ENCODE measurements at places on chromosomes 4 and X.

GRCh38 chr4:75494563-75494962 is 19.6 kb downstream of the RCHY1 start:
- no peak overlapping the region for H3K27ac ChIP-seq
- no peaks in the 10 kb centered on the region for H3K4me1 ChIP-seq
- DNase-seq, result no peak
- peaks cover 3% of the 10 kb centered on the region for H3K36me3 ChIP-seq
- H3K4me3 ChIP-seq, result no peak overlapping the region
- H3K27me3 ChIP-seq, result no peaks in the 10 kb centered on the region

DNA sequence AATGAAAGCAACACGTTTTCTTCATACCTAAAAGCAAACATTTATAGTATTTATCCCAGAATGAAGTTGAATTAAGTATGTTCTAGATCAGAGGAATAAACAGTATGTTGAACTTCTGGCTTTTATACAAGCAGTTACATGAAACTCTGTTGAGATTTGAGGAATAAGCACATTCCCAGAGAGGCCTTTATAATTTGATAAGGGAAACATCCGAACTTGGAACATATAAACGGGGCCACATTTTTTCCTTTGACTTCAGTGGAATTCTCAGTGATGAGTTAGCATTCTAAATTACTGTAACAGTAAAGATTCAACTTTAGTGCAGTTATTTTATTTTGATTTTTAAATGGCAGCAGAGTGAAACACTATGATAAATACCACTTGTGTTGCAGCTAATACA is 119.5 kb downstream of the GLRA3 start:
- no peaks in the 10 kb centered on the region for H3K27me3 ChIP-seq
- DNase-seq, result no peak
- H3K4me1 ChIP-seq, result peaks cover 12% of the 10 kb centered on the region

DNA sequence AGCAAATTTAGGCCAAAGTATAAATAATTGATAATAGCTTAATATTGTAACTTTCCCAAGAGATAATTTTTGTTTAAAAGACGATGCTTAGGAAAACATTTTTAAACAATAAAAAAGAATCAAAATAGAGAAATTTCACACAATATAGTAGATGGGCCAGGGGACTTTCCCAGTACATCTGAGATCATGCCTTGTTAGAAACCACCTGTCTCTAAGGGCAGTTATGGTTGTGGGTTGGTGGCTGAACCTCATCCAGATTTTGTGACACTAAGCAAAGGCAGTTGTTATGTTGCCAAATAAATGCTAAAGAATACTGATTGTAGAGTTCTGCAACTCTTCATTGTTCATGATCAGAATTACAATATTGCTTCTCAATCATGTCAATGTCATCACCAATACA is 270.6 kb downstream of the BANK1 start:
- H3K36me3 ChIP-seq, result no peaks in the 10 kb centered on the region
- H3K4me3 ChIP-seq, result no peak overlapping the region
- H3K27me3 ChIP-seq, result no peaks in the 10 kb centered on the region
- H3K4me1 ChIP-seq, result no peaks in the 10 kb centered on the region

- DNase-seq, result no peak
- H3K4me1 ChIP-seq, result no peaks in the 10 kb centered on the region
- no peak overlapping the region for H3K27ac ChIP-seq
- no peaks in the 10 kb centered on the region for H3K27me3 ChIP-seq
- no peaks in the 10 kb centered on the region for H3K36me3 ChIP-seq
Observed at GRCh38 chrX:19034025-19034424, 50.1 kb upstream of the PHKA2 start.

DNA sequence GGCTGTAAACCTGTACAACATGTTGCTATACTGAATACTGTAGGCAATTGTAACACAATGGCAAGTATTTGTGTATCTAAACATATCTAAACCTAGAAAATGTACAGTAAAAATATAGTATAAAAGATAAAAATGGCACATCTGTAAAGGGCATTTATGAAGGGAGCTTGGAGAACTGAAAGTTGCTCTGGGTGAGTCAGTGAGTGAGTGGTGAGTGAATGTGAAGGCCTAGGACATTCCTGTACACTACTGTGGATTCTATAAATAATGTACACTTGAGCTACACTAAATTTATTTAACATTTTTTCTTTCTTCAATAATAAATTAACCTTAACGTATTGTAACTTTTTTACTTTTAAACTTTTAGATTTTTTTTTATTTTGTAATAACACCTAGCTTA is 5.0 kb upstream of the SHROOM4 start:
- no peaks in the 10 kb centered on the region for H3K27me3 ChIP-seq
- no peaks in the 10 kb centered on the region for H3K4me1 ChIP-seq
- H3K4me3 ChIP-seq, result no peak overlapping the region
- no peak for DNase-seq
- no peak overlapping the region for H3K27ac ChIP-seq

GRCh38 chr4:150230561-150230960 is 152.3 kb downstream of the DCLK2 start:
- H3K36me3 ChIP-seq, result no peaks in the 10 kb centered on the region
- no peak overlapping the region for H3K4me3 ChIP-seq
- H3K27ac ChIP-seq, result no peak overlapping the region
- H3K4me1 ChIP-seq, result peaks cover 4% of the 10 kb centered on the region

GRCh38 chr4:41294445-41295062 is 37.8 kb downstream of the UCHL1 start:
- peak; percentile 30 for DNase-seq
- no peaks in the 10 kb centered on the region for H3K36me3 ChIP-seq
- H3K27ac ChIP-seq, result no peak overlapping the region
- no peaks in the 10 kb centered on the region for H3K4me1 ChIP-seq
- no peak overlapping the region for H3K4me3 ChIP-seq

- no peaks in the 10 kb centered on the region for H3K4me1 ChIP-seq
- DNase-seq, result no peak
- H3K27me3 ChIP-seq, result no peaks in the 10 kb centered on the region
- no peak overlapping the region for H3K27ac ChIP-seq
- no peaks in the 10 kb centered on the region for H3K36me3 ChIP-seq
Observed at GRCh38 chrX:19879181-19879580, 8.2 kb downstream of the SH3KBP1 start.

- no peaks in the 10 kb centered on the region for H3K4me1 ChIP-seq
- DNase-seq, result no peak
- no peaks in the 10 kb centered on the region for H3K36me3 ChIP-seq
- H3K27ac ChIP-seq, result no peak overlapping the region
Observed at GRCh38 chrX:123330229-123330942, 146.3 kb downstream of the GRIA3 start.

DNA sequence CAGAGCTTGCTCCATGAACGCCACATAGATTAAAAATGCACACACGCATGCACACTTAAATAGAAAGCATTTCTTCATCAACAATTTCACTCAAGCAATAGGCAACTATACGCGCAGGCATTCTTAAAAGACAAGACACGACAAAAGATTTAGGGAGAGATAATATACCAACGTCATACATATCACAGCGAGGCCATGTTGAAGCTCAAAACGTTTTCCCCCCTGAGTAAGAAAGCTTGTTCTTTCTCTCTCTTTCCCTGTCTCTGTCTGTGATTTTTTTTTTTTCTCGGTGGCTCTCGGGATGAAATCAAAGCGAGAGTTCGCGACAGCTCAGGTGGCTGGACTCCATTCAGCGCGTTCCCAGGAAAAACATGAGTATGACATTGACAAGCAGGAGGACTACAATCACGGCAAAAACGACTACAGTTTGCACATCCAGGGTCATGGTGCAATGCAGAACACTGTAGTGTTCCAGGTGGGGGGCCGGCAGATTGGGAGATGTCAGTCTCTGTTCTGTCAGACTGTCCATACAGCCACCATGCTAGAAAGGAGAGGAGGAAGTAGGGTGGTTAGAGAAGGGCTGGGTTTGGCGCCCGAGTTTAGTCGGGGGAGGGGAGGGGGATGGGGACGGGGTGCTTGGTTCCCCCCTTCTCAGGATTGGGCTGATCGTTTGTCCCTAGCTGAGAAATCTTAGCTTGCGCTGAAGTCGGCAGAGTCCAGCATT is 30.7 kb downstream of the ARHGEF9 start:
- H3K27ac ChIP-seq, result peak overlapping the region; percentile 94
- no peak for DNase-seq
- no peaks in the 10 kb centered on the region for H3K27me3 ChIP-seq
- peaks cover 19% of the 10 kb centered on the region for H3K4me1 ChIP-seq

DNA sequence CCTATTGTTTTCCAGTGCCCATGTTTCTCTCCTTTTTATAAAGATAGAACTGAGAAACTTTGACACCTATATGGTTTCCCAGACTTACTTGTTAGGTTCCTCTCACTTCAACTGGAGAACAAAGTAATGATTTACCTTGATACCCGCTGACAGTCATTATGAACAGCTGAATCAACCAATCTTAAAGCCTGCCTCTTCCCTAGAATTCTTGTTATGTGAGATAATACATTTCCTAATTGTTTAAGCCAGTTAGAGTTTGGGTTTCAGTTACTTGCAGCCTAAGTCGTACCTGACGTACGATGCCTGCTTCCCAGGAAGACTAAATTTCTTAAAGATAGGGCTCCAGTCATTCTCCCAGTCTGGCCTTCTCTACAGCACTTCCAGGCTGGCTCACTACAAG is 97.3 kb downstream of the SHROOM4 start:
- H3K27me3 ChIP-seq, result no peaks in the 10 kb centered on the region
- H3K4me3 ChIP-seq, result no peak overlapping the region
- no peaks in the 10 kb centered on the region for H3K4me1 ChIP-seq

- no peaks in the 10 kb centered on the region for H3K27me3 ChIP-seq
- no peak overlapping the region for H3K27ac ChIP-seq
- DNase-seq, result no peak
- H3K4me3 ChIP-seq, result no peak overlapping the region
- H3K4me1 ChIP-seq, result peaks cover 13% of the 10 kb centered on the region
Observed at GRCh38 chr4:150534818-150535217, 47.1 kb upstream of the MAB21L2 start.

DNA sequence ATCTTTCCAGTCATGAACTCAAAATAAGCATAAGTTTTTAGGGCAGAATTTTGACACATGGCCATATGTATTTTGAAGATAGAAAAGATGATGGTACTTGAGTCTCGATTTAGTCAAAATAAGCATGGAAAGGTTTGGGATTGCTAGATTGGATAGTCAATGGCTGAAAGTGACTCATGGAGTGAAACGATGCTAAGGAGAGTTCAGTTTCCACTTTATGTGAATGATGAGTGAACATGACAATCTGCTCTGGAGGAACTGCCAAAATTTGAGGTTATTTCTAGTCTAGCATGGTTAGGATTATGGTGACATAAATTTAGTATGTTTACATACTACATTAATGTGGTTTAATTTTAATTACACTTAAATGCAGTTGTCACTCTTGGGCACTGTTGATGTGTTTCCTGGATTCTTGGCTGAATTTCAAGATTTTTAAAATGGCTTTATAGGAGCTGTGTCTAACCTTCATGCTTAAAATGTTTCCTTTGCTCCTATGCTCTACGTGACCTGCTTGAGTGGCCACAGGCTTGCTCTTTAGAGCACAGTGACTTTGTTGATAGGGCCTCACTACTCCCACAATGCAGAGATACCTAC is 17.1 kb downstream of the DDX3X start:
- no peak overlapping the region for H3K4me3 ChIP-seq
- H3K27me3 ChIP-seq, result no peaks in the 10 kb centered on the region
- H3K4me1 ChIP-seq, result no peaks in the 10 kb centered on the region
- H3K27ac ChIP-seq, result peak overlapping the region; percentile 45
- no peak for DNase-seq

DNA sequence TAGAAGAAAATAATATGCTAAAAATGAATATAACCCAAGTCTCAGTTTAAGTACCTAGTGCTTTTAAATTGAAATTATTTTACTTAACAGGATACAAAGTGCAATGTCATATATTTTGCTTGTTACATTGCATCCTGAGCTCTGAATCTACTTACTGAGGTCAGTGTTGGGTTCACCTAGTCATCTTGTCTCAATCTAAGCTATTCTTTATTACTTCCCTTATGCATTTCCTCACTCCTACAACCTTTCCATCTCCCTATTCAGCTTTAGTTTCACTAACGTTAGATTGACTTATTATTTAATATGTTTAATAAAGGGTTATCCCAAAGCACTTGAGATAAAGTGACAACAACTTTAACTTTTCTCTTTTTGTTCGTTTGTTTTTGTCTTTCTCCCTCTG is 483.7 kb downstream of the FSTL5 start:
- H3K4me1 ChIP-seq, result no peaks in the 10 kb centered on the region
- H3K4me3 ChIP-seq, result no peak overlapping the region
- H3K27me3 ChIP-seq, result no peaks in the 10 kb centered on the region
- H3K36me3 ChIP-seq, result no peaks in the 10 kb centered on the region

- peak within 1 kb of the TSS; percentile 42 for H3K4me3 ChIP-seq
- no peaks in the 10 kb centered on the region for H3K4me1 ChIP-seq
- no peaks in the 10 kb centered on the region for H3K36me3 ChIP-seq
- no peak within 1 kb of the TSS for H3K27ac ChIP-seq
Observed at GRCh38 chr4:48985976-48986653, at the start of gene CWH43. CWH43 (plus strand) TSS chr4:48986275; CDS start chr4:48986430, 155 bp downstream.

DNA sequence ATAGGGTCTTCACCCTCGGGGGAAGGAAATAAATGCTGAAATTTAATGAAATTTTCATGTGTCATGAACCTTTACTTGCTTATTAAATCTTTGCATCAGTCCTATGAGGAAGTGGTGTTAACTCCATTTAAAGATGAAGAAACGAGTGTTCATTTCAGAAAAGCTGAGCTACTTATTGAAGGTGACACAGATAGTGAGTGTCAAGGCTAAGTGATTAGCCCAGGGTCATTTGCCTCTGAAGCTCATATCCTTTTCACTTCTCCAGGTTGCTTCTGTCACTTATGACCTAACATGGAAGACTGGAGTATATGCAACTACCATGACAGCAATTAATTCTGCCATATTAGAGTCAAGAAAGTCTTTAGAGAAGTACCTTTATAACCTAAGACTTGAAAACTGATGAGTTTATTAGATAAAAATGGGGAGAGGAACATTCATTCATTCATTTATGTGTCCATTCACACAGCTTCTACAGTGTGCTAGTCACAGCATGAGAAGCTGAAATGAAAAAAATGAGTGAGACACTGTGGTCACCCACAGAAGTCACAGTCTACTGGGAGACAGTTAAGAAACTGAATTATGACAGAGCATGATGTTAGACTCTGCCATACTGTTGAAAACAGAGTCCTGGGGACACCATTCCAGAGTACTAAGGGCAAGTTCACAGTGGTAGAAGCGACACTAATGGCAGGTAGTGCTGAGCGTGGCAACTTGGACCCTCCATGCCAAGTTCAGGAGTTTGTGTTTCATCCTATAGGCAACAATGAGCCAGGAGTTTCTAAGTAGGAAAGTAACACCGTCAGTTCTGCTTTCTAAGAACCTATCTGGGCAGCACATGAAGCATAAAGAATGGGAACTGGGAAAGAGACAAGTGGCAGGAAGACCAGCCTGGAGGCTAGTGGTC is 21.3 kb downstream of the ALPK1 start:
- no peak overlapping the region for H3K27ac ChIP-seq
- no peaks in the 10 kb centered on the region for H3K36me3 ChIP-seq
- no peak for DNase-seq
- H3K4me1 ChIP-seq, result no peaks in the 10 kb centered on the region
- H3K4me3 ChIP-seq, result no peak overlapping the region
- peaks cover 28% of the 10 kb centered on the region for H3K27me3 ChIP-seq

DNA sequence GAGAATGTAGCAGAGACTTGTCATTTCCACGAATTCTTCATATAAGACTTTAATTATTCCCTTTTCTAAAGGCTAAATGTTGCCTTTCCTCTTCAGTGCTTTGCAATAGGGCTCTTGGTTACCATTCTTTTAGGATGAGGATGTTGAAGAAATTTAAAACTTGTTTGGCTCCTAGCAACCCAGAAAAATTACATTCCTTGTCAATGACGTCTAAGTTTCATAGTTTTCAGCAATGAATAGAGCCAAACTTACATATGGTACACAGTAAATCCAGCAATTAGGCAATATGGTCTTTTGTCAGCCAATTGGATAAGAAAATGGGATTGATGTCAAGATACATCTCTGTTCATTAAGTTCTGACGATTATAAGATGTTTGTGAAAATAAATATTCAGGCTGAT is 1639.6 kb upstream of the PCDH10 start:
- H3K27me3 ChIP-seq, result no peaks in the 10 kb centered on the region
- no peak overlapping the region for H3K27ac ChIP-seq
- no peak overlapping the region for H3K4me3 ChIP-seq
- DNase-seq, result no peak
- no peaks in the 10 kb centered on the region for H3K36me3 ChIP-seq
